Kidney epithelial cell (primary cell): ENCODE measurements at places on chromosomes 6 and 20.

DNA sequence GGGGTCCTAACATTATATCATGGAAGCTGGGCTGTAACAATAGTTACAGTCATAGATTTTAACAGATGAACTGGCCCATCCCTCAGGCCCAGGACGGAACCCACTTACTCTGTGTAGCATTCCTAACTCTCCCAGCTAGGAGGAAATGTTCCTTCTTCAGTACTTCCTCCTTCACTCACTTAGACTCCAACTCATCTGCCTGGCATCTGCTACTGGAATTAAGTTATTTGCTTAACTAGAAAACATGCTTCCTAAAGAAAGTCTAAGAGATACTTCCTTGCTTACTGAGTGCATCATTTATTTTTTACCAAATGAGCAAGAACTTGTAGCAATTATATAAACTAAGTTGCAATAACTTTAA, 20.5 kb downstream of the GCLC start:
- no peak for DNase-seq

DNA sequence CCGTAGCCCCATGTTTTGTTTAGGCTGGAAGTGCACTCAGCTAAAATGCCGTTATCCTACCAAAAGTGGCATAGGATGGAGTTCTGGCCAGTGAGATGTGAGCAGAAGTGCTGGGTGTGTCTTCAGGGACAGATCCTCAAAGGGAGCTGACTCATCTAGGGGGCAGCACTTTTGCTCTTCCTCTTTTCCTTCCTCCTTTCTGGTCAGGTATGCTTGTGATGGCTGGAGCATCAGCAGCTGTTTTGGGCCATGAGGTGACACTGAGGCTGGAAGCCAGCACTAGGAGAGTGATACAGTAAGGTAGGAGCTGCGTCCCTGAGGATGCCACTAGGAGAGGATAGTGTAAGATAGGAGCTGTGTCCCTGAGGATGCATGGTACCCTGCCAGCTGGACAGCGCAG, 4.6 kb upstream of the OSBPL2 start:
- no peak for DNase-seq

DNA sequence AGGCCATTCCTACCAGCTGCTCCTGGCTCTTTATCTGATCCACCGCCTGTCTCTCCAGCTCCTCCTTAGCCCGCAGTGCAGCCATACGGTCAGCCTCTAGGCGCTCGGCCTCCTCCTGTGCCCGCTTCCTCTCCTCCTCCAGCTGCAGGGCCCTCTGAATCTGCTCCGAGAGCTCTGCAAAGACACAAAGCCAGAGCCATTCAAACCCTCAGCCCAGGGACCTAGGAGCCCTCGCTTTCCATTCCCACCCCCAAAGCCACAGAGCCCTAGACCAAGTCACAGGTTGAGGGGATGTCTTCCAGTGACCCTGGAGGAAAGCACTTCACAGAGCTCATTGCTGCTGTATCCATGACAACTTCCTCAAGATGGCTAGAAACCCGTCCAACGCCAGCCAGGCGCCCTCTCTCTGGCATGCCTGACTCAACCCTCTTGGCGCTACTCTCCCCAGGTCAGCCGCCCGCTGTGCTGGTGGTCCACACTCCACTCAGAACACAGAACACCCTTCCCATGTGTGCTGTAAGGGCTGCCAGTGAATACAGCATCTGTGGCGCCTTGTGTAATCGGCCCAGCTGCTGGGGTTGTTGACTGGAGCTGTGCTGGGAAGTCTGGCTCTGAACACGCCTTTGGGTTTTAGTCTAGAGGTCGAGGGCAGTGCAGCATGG, 49.3 kb downstream of the EZR start:
- no peak for DNase-seq

GRCh38 chr20:14826543-14827313, 489.3 kb upstream of the FLRT3 start:
- no peak for DNase-seq

DNA sequence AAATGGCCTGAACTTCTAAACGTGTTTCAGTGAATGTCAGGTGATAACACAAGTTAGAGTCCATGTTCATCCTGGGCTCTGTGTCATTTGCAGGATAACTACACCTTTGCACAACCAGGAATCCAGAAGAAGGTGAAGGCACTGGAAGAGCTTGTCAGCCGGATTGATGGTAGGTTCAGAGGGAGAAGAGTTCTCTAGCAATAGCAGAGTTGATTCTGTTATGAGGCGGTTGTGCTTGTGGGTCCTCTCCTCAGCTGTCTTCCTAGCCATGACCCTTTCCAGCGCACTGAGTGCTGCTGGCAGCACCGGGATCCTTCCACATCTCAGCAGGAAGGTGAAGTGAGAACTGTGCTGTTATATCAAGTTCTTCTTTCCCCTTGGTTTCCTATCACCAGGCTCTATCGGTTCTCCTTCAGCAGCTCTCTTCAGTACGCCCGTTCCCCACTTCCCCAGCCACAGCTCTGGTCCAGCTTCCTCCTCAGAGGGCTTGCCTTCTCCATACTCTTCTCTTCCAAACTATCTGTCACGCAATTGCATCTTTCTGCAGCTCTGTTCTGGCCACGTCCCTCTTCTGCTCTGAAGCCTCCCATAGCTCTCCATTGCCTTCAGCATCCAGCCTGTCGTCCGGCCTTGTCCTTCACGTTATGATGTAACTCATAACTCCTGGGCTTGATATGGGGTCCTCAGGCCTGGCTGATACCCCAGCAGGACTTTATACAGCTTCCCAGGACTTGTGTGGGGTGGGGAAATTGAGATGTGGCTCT, 39.9 kb upstream of the RNF8 start:
- DNase-seq: no peak

- DNase-seq: no peak
Observed at GRCh38 chr6:73984571-73985210, 288.7 kb downstream of the CD109 start.

DNA sequence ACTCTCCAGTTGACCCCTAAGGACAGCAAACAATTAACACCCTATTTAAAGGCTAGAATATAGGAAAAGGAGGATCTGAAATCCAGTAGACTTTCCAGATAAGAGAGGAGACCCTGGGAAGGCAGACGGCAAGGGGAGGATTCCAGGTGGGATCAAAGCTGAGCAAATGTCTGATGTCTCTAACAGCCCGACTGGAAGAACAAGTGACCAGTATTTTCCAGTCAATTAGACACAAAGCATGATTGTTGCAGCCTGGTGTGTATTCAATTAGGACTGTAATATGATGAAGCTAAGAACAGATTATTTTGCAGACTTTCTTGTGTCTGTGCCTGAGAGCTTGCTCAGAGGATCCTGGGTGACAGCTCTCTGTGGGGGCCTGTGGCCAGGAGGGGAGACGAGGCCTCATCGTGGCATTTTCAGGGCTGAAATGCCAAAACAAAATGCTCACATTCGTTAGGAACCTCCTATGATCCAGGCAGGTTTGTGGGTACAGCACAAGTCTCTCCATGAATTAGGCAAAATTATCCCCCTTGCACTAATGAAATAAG, 471.8 kb upstream of the AGPAT4 start:
- no peak for DNase-seq

DNA sequence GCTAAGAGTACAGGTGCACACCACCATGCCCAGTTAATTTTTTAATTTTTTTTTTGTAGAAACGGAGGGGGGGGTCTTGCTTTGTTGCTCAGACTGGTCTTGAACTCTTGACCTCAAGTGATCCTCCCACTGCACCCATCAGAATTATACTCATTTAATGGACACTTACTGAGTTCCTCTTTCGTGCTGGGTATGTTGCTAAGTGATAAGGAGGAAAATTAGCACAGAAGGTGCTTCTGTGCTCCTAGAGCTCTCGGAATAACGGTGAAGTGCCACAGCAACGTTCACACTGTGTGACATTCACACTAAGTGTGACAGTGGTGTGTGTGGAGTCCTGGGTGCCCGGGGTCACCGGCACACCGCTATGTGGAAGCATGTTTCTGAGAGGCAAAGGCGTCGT, 32.1 kb upstream of the BMP6 start:
- no peak for DNase-seq

GRCh38 chr20:13610184-13610583, 28.5 kb downstream of the TASP1 start:
- no peak for DNase-seq

- no peak for DNase-seq
Observed at GRCh38 chr6:152948150-152948768, 34.6 kb downstream of the FBXO5 start.

- DNase-seq: no peak
Observed at GRCh38 chr6:134787261-134787877, 162.5 kb downstream of the ALDH8A1 start.

DNA sequence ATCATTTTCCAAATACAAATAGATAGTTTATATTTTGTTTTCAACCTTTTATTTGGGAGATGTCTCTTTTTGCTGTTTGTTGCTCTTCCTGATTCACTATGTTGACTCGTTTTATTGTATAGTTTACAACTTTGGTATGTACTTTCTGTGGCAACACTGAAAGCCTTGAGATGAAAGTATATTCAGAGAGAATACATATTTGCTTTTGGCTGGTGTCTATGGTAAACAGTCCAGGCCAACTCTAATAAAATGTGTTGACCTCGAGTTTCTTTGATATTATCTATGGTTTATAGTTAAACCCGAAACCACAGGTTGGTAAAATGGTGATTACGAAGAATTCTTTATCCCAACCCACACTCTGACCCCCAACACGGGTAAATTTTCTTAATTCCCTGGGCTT, 919.6 kb upstream of the MAP3K7 start:
- DNase-seq: no peak

DNA sequence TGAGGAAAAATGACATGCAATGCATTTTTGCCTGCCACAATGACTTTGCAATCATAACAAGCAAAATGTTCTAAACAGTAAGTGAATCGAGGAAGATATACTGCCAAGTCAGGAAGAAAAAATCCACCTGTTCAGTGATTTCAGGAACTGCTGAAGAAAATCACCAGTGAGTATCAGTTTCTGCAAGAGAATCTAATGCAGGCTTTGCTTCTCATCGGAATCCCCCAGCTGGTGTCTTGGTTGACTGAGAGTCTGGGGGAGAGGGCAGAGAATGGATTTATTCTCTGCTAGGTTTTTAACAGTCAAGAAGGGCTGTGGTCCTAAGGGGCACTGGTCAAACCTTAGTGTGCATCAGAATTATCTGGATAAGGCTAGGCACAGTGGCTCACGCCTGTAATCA, 363.4 kb downstream of the CDH26 start:
- DNase-seq: no peak

DNA sequence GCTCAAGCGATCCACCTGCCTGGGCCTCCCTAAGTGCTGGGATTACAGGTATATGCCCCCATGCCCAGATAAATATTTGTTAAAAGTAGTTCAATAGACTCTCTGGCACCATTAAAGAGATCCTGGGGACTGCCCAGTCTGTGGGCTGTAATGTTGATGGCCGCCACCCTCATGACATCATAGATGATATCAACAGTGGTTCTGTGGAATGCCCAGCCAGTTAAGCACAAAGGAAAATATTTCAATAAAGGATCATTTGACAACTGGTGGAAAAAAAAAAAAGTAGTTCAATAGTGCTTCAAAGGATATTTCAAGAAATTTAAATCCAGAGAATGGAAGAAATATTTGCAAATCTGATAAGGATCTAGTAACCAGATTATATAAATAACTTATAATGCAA, 1.5 kb upstream of the CRIP3 start:
- DNase-seq: no peak

DNA sequence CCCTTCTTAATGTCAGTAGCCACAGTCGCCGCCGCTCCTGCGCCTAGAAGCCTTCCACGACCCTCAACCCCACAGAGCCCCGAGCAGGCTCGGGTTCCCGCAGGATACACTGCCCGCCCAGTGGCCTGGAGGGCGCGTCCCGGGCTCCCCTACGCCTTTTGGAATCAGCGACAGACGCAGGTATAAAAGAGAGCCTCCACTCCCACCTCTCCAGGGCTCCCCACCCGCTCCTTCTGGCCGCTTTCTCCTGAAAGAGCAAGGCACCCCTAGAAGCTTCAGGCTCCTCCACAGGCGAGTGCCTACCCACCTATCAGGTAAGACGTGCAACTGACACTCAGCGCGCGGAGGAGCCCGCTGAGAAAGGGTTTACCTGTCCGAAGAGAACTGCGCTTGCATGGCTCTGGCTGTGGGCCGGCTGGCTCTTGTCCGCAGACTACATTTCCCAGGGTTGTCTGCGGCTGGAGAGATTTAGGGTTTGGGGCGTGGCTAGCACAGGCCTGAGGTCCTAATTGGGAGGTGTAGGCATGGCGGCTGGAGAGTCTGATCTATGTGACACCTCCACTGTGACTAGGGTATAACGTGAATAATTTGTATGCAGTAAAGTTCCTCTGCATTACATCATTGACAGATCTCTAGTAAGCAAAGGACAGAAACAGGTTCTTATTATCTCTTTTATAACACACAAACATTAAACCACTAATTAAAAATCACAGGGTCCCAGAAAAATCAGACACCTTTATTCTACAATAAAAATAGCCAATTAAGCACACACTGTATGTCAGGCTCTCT, 13.5 kb upstream of the ZNF391 start:
- DNase-seq: peak; percentile 35

DNA sequence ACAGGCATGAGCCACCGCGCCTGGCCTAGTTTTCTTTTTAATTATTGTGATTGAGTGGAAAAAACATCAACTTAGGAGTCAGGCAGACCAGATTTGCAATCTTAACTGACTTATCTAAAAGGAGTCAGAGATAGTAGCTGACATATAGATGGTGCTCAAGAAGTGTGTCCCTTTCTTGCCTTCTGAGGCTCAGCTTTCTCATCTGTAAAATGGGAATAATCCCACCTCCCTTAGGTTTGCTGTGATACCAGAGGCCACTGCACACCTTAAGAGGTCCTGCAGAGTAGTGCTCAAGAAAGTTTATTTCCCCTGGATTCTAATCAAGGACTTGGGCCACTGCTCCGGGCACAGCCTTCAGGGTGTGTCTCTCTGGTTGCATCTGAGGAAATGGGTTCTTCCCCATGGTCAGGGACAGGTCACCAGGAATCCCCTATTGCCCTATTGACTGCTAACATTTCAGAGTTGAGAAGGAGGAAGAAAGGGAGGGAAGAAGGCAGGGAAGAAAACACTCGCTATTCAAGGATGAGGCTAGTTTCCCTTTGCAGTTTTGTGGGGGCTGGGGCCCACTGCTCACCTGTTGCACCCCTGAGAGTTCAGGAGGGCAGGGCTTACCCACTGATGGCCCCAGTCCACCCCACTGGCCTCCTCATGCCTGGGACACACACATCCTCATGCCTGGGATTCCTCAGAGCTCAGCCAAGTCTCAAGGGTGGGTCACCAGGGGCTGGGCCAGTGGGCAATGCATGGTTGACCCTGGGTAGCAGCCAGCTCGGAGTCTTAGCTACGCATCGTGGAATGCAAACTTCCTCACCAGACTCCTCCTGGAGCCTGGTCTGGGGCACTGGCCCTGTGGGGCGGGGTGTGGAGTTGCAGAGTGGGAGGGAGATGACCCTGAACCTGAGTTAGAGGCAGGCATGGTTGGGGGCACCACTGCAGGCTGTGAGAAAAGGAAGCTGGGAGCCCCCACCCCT, 21.2 kb downstream of the C6orf132 start:
- DNase-seq: peak; percentile 77

GRCh38 chr6:83199173-83199862, 6.2 kb downstream of the RWDD2A start:
- DNase-seq: no peak

DNA sequence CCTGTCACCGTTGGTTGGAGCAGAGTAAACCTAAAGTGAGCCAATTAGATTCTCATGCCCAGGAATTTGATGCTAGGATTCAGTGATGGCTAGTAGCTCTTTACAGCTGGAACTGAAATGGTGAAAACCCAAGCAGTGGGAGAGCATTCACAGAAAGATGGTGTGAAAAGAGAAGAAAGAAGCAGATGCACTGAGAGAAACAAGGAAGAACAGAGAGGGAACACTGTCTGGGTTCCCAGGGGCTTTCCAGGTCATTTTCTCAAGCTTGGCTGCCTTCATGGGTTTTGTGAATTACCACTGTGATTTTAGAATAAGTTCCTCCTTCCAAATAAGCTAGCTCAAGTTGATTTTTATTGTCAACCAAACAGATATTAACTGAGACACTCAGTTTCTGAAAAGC, 104.1 kb upstream of the AKIRIN2 start:
- DNase-seq: no peak
